ENCODE measurements at places on chromosomes 12 and 14.
A peak's percentile ranks its signal among the peaks of the same experiment; 100 is the strongest.

GRCh38 chr12:75683220-75683619, 171.8 kb upstream of the KRR1 start:
- no peak for DNase-seq

GRCh38 chr14:105049753-105050550, 15.3 kb downstream of the GPR132 start:
- DNase-seq = no peak

DNA sequence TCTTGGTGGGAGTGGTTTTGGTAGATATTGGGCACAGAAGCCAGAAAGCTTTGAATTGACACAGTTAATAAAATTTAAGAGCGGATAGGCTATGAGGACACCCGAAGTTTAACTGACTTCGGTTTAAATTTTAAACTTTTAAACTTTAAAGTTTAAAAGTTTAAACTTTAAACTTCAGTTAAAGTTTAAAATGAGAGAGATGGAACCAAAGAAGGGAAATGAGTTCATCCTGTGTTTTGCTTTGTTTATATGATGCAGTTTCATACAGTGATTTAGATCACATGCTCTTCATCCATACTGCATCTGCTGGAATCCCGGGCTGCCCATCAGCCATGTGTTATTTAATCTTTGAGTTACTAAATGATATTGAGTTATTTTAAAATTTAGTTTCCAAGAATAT, 27.2 kb upstream of the LRRK2 start:
- DNase-seq = no peak

DNA sequence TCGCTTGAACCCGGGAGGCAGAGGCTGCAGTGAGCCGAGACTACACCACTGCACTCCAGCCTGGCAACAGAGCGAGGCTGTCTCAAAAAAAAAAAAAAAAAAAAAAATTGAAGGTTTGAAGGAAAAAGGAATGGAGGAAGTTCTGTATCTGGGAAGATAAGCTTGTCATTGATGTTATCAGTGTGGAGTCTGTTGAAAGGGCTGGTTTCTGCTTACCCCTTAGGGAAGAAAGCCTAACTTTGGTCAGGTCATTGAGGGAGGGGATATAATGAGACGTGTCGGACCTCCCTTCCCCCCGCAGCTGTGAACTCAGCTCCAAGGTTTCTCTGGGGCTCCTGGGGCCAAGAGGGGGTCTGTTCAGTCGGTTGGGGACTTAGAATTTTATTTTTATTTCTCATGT, 16.4 kb downstream of the DAO start:
- DNase-seq = no peak

DNA sequence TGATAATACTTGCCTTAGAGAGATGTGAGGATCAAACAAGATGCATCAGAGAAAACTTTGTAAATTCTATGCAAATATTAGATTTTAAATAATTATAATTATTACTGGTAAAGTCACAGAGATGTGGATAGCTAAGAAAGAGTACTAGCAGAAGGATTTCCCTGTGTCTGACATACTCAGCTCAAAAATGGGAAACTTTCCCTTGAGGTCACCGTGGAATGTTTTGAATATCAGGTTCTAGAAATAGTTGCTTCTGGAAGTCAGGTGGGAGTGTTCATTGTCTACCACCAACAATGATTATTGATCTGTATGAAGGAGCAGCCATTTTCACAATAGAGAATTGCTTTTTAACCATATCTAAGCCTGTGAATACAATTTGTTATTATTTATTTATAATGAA, 71.7 kb downstream of the FLRT2 start:
- no peak for DNase-seq

GRCh38 chr12:62738105-62738504, 196.8 kb downstream of the PPM1H start:
- DNase-seq = no peak

DNA sequence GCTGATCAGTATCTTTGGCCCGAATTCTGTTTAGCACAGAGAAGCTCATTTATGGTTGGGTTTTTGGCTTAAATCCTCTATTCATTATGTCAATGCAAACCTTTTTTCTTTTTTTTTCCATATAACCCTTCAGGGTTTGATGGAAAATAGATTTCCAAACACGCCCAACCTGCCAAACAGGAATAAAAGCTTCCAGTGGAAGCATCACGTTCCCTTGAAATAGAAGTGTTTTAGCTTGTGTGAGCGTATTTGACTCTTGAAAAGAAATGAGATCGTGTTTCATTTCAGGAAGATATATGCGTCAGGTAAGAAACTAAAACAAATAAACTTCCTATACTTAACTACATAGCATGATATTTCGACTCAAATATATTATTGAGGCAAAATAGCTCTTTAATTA, at the start of gene PIK3C2G:
PIK3C2G (plus strand) TSS at position 246 of the 400 bp plus-strand sequence. CDS start 20,564 bp downstream, outside the sequence.
- no peak for DNase-seq

- no peak for DNase-seq
Measured at GRCh38 chr12:89059056-89059455, 293.2 kb downstream of the DUSP6 start.

DNA sequence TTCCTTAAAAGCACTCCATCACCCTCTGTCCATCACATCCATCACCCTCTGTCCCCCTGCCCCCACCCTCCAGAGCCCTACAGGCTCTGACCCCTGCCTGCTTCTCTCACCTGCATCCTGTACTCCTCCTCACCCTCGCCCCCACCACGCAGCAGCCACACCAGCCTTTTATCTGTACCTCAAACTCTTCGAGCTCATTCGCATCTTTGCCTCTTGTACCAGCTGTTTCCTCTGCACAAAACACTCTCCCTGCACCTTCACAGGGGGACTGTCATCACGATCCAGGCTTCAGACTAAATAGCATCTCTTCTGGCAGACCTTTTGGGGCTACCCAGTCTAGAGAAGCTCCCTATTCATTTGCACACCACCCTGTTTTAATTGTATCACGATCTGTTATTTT, 24.1 kb downstream of the TMEM229B start:
- no peak for DNase-seq

GRCh38 chr12:101172316-101172715, 37.7 kb downstream of the SLC5A8 start:
- DNase-seq = peak; percentile 10

- DNase-seq = no peak
Measured at GRCh38 chr12:52812073-52812400, 1.9 kb downstream of the KRT4 start.

GRCh38 chr12:101407049-101407435, 530 bp downstream of the ARL1 start:
- peak; percentile 21 for DNase-seq

DNA sequence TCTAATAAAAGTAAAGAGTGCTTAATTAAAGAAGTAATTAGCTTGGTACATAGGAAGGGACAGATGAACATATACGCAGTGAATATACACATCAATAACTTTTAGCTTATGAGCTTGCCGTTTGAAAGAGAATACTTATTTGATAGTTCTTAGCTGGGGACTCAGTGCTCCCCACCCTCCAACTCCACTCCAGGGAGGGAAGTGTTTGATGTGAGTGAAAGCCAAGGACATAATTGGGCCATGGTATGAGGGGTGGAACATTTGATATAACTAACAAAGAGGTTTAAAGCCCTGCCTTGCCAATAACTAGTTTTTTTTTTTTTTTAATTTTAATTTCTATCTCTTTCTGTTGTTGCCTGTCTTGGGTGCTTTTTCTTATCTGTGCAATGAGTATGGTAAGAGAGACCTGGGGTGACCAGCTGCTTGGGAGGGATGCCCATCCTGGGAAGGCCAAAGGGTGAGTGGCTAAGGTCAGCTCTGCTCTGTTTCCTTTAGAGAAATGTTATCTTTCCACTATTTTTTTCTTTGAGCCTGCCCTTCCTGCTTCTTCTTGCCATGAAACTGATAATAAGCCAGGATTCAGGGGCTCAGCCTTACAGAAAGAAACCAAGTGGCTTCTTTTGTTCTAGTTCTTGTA, 132.8 kb upstream of the CPSF6 start:
- DNase-seq = no peak

- no peak for DNase-seq
Measured at GRCh38 chr14:30681752-30682355, 59.7 kb downstream of the SCFD1 start.

GRCh38 chr12:75823475-75823874, 208.1 kb downstream of the PHLDA1 start:
- no peak for DNase-seq

DNA sequence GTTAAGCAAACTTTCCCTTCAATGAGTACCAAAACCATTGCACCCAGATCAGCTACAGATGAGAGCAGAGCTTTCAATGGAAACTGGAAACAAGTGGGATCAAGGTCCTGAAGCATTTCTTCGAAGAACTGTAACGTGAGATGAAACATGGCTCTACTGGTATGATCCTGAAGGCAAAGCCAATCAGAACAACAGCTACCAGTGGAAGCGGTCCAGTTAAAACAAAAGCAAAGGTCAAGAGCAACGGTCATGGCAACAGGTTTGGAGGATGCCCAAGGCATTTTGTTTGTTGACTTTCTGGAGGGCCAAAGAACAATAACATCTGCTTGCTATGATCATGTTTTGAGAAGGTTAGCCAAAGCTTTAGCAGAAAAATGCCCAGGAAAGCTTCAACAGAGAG, 137.9 kb upstream of the CPSF6 start:
- DNase-seq = no peak

DNA sequence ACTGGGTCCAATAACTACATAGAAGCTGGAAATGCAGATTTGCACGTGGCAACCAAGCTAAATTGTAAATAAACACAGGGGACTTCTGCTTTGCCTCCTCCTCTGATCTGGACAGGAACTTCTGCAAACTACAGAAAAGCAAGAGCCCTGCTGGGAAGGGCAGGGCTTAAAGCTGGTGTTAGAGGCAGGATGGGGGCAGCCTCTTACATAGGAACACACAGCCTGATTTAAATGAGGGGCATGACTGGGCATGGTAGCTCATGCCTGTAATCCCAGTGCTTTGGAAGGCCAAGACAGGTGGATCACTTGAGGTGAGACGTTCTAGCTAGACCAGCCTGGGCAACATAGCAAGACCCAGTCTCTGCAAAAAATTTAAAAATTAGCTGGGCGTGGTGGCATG, 46.7 kb downstream of the ERH start:
- DNase-seq = no peak

DNA sequence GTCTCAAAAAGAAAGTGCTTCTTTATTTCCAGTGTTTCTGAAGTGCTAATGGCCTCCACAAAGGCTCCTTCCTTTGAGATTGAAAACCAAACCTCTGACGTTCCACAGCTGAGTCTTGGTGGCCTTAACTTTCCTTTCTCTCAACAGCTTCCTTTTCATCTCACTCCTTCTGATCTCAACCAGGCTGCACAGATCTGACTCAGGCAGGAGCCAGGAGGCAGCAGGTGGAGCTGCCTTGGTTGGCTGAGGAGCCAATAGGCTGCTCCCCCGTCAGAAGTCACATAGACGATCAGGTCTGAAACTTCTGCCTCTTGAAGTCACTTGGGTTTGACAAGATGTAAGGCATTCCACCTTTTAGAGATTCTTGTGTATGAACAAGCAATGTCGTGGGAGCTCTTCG, 9.1 kb upstream of the KCNA5 start:
- DNase-seq = no peak

DNA sequence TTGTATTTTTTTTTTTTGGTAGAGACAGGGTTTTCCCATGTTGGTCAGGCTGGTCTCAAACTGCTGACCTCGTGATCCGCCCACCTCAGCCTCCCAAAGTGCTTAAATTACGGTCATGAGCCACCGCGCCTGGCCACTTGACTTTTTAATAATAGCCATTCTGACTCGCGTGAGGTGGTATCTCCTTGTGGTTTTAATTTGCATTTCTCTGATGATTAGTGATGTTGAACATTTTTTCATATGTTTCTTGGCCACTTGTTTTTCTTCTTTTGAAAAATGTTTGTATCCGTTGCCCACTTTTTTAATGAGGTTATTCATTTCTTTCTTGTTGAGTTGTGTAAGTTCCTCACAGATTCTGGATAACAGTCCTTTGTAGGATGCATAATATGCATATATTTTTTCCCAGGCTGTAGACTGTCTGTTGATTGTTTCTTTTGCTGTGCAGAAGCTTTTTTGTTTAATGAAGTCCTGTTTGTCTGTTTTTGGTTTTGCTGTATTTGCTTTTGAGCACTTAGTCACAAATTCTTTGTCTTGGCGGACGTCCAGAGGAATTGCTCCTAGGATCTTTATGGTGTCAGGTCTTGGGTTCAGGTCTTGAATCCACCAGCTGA, 10.3 kb upstream of the PGAM5 start:
- no peak for DNase-seq

GRCh38 chr14:52391881-52392615, 77.9 kb downstream of the PTGER2 start:
- no peak for DNase-seq

DNA sequence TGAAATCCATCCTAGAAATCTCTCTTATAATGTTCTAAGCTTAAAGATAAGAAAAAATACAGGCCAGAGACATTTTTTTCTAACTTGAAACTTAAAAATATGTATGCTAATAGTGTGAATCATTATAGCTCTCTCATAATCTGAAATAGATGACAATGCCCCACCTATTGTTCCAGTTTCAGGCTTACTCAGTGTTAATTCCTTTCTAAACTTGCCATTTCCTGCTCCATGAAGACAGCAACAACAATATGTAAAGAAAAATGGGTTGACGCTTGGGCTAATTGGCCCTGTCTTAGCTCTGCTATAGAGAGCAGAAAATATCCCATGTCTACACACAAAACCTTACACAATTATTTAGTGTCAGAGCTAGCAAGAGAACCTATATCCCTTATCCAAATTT, 37.1 kb downstream of the LMO3 start:
- DNase-seq = no peak

DNA sequence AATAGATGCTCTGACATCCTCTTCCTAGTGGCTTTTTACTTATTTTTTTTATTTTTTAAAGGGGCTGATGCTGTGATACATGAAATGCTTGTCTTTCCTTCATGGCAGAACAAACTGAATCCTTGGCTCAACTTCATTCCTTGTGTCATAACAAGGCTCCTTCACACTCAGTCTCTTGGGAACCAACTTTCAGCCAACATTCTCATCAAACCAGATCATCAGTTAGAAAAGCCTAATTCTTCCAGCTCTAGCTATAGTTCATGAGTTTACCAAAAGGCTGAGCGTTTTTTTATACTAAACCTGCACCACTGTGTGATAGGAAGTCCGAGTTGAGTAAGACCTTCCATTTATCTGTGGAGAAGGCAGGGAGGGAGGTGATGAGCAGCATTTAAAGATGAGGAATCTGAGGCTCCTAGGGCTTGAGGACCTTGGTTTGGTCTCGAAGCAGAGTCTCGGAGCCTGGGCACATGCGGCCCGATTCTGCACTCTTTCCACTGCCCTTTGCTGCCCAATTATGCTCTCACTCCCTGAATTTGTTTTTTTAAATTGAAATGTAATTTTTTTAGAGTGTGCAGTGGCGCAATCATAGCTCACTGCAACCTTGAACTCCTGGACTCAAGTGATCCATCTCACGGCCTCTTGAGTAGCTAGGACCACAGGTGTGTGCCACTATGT, 8.2 kb downstream of the GPRC5D start:
- DNase-seq = no peak

GRCh38 chr14:59238216-59238615, 49.7 kb downstream of the DAAM1 start:
- no peak for DNase-seq

GRCh38 chr12:124577986-124578385, 10.6 kb upstream of the NCOR2 start:
- DNase-seq = no peak

GRCh38 chr14:62692490-62693106, 352.7 kb downstream of the KCNH5 start:
- no peak for DNase-seq

Data from cerebellar cortex (tissue), 1 donor.